ENCODE measurements at places on chromosomes 1 and 21. TPM values are rescaled to one million over a fixed set of nuclear protein-coding genes. Genes with fewer than 3 reads are reported as not detected.

CXADR gene
- 17.7 TPM for total RNA-seq

DNA sequence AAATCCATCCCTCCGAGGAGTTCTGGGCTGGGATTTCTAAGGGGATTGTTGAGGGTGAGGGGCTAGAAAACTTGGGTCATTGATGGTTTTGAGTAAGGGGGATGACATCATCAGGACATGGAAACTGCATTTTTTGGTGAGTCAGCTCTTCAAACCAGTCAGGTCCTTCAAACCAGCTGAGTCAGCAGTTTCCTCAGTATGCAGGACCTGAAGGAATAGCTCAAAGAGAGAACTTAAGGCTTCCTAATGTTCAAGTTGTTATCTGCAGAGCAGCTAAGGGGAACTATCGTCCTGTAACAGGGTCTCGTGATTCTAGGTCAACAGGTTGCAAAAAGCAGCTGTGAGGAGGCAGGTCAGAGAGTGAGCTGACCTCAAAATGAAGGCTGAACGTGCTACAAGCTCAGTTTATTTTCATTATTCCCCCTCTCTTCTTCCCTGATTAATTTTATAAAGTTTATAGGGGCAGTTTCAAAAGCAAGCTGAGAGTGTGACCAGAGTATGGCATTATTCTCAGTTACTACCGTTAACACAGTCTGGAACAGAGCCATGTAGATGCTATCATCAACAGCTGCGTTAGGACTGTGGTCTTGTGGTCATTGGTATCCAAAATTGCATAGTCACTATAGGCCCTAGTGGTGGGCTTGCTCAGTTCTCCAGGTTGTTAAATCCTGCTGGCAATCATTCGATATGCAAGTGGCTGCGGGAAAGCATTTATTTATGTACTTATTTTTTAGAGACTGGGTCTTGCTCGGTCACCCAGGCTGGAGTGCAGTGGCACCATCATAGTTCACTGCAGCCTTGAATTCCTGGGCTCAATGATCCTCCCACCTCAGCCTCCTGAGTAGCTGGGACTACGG lies 10.7 kb upstream of the SDC3 start:
- peak; percentile 55 for DNase-seq

FAM78B gene
- total RNA-seq: 0.24 TPM

DNA sequence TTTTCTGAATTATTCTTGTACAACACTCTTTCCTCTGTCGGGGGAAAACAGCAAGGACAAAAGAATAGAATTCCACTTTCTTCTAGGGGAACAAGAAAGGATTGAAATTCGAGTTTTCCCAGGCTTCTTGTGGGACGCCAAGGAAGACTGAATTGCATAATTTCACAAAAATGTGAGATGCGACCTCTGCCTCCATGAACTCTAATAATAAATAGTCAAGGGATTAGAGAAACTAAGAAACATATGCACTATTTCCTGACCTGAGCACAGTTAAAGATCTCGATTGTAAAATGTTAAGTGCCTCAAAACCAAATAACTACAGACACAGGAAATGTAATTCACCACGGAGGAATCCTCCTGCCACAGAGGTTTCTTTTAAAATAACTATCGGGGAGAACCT lies 117.3 kb upstream of the MARK1 start:
- DNase-seq: peak; percentile 80

LCE2A gene
- total RNA-seq: not detected

GBP6 gene
- total RNA-seq: not detected

DNA sequence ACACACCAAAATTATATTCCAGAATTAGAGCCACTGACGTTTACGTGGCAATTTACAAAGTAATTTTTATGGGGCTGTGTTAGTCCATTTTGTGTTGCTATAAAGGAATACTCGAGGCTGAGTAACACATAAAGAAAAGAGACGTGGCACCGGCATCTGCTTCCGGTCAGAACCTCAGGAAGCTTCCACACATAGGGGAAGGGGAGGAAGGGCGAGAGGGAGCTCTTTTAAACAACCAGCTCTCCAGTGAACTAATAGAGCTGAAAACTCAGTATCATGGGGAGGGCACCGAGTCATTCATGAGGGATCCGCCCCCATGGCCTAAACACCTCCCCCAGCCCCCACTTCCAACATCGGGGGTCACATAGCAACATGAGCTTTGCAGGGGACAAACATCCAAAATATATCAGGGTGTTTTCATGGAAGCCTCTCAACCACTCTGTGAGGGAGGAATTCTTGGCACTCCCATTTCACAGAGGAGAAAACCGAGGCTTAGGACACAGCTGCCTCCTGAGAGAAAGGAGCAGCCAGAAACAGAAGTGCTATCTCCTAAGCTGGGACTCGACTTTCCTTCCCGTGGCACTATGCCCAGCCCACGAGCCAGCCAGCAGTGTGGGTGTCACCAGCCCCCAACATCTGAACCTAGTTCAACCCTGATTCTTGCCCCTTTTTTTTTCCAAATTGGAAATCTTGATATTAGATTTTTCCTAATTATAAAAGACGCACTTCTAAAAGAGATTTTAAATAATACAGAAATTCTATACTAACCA lies 29.2 kb downstream of the MIS18A start:
- DNase-seq: no peak
